ENCODE measurements at places on chromosomes 2 and 18. TPM values are rescaled to one million over a fixed set of nuclear protein-coding genes. Genes with fewer than 3 reads are reported as not detected.

PSD4 gene
- total RNA-seq, result 313 TPM

TTN gene
- total RNA-seq, result 3.3 TPM

MAP3K2 gene
- total RNA-seq, result 49.6 TPM

ANKRD30B gene
- not detected for total RNA-seq

DNA sequence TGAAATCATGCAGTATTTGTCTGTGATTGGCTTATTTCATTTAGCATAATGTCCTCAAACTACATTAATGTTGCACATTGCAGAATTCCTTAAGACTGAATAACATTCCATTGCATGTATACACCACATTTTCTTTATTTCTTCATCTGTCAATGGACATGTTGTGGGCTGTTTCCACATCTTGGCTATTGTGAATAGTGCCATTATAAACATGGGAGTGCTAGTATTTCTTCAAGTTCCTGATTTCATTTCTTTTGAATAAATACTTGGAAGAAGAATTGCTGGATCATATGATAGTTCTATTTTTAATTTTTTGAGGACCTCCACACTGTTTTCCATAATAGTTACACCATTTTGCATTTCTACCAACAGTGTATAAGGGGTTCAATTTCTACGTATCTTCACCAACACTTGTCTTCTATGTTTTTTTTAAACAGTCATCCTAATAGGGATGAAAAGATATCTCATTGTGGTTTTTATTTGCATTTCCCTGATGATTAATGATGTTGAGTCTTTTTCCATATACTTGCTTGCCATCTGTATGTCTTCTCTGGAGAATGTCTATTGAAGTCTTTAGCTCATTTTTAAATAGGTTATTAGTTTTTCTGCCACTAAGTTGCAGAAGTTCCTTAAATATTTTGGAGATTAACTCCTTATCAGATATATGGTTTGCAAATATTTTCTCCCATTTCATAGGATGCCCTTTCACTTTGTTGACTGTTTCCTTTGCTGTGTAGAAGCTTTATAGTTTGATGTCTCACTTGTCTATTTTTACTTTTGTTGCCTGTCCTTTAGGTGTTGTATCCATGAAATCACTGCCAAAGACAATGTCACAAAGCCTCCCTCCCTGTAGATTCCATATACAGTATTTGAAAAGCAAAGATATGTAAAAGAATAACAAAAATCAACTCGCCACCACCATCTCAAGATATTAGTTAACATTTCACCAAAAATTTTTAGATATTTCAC is 14.6 kb downstream of the FBXO11 start:
- DNase-seq, result no peak

GRCh38 chr2:226117510-226118065 is 682.0 kb downstream of the IRS1 start:
- no peak for DNase-seq

DNA sequence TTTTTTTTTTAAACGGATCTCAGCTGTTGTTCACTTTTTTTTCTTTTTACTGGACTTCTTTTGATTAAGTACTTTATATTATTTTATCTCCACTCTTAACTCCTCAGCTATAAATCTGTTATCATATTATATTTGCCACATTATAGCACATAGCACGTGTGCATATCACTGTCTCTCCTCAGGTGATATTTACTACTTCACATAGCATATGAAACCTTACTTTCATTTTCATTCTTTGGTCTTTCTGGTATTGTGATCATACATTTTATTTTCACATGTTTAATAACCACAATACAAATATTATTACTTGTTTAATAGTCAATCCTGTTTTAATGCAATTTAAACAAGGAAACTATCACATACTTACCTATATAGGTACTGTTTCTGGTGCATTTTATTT is 993.1 kb upstream of the TMEFF2 start:
- no peak for DNase-seq

DNA sequence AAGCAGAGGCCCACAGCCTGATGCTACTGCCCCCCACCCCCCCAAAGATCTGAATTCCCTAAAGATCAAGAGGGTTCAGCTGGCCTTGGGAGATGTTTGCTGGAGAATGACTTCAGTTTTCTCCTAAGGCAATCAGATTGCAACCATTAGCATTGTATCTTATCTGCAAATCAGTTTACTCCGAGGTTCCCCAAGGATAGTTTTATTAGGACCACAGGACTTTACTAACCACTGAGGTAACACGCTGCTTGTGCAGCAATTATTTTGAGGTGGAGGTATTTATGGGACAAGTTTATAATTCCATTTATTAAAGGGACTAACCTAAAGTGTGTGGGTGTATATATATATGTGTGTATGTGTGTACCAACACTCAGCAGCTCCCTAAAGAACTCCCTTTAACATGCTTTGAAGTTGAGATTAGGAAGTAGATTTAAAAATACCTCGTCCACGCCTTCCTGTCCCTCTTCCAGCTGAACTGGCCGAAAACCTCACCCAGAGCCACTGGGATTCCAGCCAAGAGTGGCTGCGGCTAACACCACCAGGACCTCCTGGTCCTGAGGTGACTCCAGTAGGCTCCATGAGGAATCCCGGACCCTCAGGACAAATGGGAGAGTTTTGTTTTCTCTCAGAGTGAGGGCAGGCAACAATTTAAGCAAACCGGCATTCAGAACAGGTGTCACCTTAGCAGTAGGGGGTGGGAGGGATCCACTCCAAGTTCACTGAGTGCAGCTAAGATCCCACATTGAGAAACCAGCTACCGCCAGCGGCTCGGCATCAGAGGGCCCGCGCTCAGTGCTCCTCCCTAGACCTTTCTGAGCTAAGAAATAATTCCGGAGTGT is 3.0 kb upstream of the DLX1 start:
- DNase-seq, result no peak

GRCh38 chr2:62474176-62474575 is 31.8 kb downstream of the TMEM17 start:
- no peak for DNase-seq

DNA sequence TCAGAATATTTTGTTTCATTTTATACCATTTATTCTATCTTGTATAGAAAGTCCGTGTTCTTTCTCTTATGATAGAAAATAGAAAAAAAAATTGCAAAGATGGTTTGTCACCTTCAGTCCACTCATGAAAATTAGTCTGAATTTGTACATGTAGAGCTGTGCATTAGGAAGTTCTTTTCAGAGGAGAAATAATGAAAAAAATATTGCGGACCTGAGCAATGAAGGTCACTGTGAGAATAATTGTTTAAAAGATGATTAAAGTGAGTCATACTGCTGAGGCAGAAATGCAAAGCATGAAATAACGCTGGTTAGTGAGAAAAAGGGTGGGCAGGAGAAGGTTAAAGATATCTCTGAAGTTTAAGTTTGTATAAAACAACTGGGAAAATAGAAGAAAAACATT is 431.1 kb downstream of the TMX3 start:
- no peak for DNase-seq

- DNase-seq, result no peak
Observed at GRCh38 chr2:1091895-1092585, 141.4 kb downstream of the SNTG2 start.

GRCh38 chr2:140274891-140275290 is 1494.7 kb upstream of the NXPH2 start:
- DNase-seq, result no peak

DNA sequence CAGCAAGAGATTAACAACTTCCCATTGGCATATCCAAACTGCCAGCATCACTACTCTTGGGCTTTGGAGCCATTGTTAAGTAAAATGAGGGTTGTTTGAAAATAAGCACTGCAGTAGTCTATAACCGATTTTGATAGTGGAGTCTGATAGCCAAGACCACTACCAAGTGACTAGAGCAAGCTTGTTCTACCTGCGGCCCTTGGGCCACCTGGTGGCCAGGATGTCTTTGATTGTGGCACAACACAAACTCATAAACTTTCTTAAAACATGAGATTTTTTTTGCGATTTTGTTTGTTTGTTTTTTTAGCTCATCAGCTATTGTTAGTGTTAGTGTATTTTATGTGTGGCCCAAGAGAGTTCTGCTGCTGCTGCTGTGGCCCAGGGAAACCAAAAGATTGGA is 11.0 kb downstream of the UBE2E3 start:
- DNase-seq, result no peak

- DNase-seq, result no peak
Observed at GRCh38 chr2:237075749-237076599, 9.7 kb upstream of the COPS8 start.

DNA sequence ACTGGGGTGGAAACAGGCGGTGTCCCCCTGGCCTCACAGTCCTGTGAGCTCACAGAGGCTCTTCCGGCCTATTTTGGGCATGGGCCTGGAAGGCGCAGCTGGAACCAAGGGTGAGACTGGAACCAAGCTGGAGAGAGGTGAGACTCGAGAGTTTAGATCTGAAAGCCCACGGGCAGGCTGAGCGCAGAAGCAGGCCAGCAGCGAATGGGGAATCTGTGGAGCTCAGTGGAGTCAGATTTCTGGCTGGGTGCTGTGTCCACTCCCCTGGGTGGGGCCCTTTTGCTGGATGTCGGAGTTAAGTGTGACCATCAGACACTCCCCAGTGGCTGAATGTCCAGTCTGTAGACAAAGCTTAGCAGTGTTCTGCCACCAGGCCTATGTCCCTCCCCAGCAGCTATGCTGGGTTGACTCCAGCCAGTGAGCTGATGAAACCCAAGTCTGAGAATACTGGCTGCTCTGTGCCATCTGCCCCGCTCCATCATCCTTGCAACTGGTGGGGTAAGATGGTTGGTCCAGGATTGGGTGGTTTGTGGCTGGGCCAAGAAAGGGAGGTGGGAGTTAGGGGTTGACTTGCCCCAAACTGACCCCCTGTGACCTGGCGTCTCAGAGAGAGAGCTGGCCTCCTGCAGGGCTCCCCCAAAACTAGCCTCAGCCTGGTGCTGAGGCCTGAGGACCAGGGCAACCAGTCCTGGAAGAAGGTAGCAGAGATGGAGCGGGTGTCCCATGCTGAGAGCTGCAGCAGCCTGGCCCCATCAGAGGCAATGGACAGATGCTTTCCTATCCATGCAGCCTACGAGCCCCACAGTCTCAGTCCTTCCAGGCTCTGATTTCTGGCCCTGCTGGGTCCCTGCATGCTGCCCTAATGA is 34.4 kb downstream of the CYP26B1 start:
- no peak for DNase-seq

Measured in activated T-helper 2 cell treated with anti-CD3 and anti-CD28 coated beads, Interferon-gamma antibody, Interleukin-2, Interleukin-4, amounts not matched to agents 10 μg/mL and 5 μg/mL and 100 μg/mL, durations not matched to agents 14 hours and 24 hours and 36 hours (primary cell).